Naive thymus-derived CD8-positive, alpha-beta T cell (primary cell): ENCODE measurements at places on chromosomes 6 and 20.

DNA sequence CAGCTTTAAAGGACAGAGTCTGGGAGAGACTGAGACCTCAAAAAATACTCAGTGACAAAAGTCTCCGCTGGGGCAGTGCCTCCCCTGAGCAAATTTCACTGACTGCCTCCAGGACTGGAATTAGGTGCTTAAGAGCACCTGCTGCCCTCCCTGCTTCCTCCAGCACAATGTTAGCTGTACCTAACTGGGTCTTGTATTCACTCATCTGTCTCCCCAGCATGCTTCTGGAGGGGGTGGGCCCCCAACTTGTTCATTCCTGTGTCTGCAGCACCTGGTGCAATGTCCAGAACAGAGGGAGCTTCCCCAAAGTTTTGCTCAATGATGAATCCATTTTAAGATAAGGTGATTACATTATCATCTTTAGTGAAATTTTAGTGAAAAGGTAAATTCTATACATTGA is 650.7 kb downstream of the KIF16B start:
- DNase-seq = no peak

- no peak for DNase-seq
These were observed 90.8 kb upstream of the FOXP4 start for GRCh38 chr6:41455410-41455809.

- no peak for DNase-seq
These were observed 39.0 kb downstream of the STX11 start for GRCh38 chr6:144189351-144189750.

DNA sequence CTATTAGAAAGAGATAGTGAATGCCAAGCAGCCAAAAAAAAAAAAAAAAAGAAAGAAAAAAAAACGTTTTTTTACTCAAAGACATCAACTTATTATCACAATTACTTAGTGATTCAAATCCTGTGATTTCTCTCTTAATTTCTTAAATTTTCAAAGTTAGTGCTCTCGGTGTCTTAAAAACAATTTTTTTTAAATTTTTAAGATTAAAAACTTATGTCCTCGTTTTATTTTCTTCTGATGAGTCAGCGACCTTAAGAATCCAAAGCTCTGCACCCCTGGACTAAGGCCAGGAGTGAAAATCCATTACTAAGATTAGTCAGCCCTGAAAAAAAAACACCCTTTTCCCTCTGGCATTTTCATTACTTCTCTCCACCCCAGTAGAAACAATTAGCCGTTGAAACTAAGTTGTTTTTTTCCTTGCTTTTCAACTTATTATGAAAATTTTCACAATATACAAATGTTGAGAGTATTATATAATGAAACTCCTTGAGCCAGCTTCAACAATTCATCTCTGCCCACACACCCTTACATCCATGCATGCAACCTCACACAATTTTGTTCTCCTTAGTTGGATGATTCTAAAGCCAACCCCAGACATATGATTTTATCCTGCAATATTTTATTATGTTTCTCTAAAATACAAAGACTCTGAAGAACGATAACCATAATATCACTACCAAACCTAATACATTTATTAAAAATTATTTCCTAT is 85.6 kb upstream of the CARMIL1 start:
- no peak for DNase-seq
